HS-5 (cell line): ENCODE measurements at places on chromosomes 12 and 14.

DNA sequence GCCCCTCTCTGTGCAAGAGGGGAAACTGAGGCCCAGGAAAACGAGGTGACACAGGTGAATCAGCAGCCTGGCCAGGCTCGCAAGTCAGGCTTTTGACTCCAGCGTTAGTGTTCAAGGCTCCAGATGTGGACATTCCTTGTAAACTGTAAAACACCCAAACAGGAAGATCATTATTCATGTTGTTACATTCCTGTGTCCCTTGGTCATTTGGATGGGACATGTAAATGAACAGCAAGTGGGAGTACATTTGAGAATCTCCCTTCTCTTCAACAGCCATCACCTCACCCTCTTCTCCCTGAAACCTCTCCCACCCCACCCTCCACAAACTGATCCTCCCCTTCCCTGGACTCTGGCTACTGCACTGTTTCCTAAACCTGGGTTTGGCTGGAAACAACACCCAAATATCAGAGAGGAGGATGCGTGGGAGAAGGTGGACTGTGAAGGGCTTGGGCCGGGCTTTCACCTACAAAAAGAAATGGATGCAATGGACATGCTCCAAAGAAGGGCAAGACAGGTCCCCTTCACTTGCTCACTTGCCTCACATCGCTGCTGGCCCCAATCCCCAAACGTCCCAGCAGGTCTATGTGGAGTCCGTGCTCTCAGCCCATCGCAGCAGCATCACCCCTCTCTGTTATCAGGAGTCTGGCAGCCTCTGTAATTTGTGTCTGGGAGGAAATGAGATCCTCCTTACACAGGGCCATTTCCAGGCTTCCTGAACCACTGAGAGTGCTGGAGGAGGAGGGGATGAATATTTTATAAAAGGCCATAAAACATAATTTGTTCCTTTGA is 76.7 kb downstream of the GALNT8 start:
- no peak for DNase-seq

DNA sequence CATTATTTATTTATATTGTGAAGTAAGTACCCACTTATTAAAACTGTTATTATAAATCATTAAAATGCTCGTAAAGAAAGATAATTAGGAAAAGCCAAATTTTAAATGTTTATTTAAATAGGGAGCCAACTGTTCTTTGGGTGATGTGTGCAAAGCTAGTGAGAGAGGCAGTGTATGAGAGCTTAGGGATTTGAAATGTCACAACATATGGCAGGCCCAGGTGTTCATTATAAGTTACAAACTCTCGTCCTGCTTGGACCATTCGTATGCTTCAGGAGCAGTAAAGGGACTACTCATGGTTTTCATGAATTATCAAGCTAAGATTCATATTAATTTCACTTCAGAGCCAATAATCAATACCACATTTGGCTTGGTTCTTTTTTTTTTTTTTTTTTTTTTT is 154.5 kb downstream of the TGFB3 start:
- DNase-seq = no peak

DNA sequence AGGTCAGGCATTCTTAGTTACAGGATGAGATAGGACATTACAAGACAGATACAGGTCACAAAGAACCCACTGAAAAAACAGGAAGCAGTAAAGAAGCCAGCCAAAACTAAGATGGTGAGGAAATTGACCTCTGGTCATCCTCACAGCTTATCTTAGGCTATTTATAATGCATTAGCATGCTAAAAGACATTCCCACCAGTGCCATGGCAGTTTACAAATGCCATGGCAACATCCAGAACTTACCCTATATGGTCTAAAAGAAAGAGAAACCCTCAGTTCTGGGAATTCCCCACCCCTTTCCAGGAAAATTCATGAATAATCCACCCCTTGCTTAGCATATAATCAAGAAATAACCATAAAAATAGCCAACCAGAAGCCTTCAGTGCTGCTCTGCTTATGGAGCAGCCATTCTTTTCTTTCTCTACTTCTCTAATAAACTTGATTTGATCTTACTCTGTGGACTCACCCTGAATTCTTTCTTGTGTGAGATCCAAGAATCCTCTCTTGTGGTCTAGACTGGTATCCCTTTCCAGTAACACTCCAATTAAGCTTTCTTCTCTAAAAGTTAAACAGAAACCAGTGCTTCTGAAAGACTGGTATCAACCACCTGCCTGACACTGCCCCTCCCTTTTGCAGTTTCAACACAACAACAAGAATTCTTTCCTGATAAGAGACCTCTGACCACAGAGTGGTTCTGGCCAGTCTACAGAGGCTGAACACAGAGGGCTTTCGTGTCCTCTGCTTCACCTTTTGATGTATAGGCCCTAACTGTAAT is 86.9 kb downstream of the BCAT1 start:
- no peak for DNase-seq

DNA sequence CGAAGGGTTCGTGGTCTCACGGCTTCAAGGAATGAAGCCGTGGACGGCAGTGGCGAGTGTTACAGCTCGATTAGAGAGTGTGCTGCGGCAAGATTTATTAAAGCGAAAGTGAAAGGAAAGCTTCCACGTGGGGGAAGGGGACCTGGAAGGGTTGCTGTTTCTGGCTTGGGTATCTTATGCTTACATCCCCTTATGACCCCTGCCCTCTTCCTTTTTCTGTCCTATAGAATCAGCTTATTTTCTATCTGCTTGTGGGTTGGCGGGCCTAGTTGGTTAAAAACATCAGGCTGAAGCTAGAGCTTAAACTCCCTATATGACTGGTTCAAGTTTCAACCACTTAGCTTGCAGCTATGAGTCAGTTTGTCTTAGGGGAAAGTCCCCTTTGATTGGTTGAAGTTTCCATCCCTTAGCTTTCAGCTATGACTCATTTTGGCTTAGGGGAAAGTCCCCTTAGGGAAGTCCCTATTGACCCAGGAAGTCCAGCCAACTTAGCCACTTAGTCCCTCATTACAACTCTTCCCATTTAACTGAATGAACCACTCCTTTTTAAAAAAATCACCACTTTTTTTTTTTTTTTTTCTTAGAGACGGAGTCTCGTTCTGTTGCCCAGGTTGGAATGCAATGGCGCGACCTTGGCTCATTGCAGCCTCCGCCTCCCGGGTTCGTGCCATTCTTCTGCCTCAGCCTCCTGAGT is 1494.7 kb upstream of the TMEM132C start:
- peak; percentile 76 for DNase-seq

DNA sequence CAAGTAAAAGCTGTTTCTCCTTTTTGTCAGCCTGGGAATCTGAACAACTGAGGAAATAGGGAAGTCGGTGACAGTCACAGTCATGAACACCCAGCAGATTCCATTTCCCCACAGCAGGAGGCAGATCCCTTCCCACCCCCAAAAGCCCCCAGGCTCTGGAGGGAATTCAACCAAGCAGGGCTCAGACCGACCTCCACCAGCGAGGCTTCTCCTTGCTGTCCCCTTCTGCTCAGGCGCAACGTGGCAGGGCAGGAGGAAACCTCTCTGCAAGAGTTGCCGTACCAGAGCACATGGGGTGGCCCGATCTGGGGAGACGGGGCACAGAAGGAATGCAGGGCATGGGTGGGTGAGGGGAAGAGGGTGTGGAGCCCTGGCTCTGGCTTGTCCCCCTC is 319 bp downstream of the GALNT6 start:
- no peak for DNase-seq

- no peak for DNase-seq
These were observed 185.8 kb downstream of the DUSP6 start for GRCh38 chr12:89166525-89166934.
